ENCODE measurements at places on chromosomes 1 and 21.
A peak's percentile ranks its signal among the peaks of the same experiment; 100 is the strongest.

DNA sequence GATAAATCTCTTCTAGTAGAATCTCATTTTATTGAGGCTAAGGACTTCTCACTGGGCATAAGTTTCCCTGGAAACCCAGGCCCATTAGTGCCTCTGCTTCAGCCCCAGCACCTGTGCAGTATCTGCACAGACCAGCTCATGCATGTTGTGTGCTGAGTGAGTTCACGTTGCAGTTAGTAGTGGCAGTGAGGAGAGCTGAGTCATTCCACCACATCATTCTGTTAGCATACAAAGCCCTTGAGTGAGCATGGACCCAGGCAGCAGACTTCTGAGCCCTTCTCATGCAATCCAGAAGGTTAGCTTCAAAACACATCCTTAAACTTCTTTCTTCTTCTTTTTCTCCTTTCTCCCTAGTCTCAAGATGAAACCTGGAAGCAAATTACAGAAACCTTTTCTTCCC, 45.8 kb upstream of the NTPCR start:
- DNase-seq: no peak

- no peak for DNase-seq
Observed at GRCh38 chr1:14803002-14803789, 204.7 kb downstream of the KAZN start.

DNA sequence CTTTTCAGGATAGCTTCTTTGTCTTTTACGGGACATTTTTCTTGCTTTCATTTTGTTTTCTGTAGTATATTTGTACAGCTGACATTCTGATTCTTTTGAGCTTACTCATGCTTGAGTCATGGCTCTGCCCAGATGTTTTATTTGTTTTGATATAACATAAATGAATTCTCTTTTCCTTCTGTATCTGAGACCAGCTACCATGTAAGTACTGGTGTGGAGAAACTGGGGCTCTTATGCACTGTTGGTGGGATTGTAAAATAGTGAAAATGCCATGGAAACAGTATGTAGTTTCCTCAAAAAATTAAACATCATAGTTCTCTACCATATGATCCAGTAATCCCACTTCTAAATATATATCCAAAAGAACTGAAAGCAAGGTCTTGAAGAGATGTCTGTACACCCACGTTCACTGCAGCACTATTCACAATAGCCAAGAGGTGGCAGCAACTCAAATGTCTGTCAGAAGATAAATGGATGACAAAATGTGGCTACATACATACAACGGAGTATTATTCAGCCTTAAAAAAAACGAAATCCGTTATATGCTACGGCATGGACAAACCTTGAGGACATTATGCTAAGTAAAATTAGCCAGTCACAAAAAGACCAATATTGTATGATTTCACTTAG, 61.4 kb downstream of the EIF2B3 start:
- no peak for DNase-seq

- no peak for DNase-seq
Observed at GRCh38 chr1:32073299-32074229, 825 bp downstream of the TMEM39B start.

GRCh38 chr1:99173900-99174299, 90.4 kb upstream of the PLPPR4 start:
- DNase-seq: no peak

DNA sequence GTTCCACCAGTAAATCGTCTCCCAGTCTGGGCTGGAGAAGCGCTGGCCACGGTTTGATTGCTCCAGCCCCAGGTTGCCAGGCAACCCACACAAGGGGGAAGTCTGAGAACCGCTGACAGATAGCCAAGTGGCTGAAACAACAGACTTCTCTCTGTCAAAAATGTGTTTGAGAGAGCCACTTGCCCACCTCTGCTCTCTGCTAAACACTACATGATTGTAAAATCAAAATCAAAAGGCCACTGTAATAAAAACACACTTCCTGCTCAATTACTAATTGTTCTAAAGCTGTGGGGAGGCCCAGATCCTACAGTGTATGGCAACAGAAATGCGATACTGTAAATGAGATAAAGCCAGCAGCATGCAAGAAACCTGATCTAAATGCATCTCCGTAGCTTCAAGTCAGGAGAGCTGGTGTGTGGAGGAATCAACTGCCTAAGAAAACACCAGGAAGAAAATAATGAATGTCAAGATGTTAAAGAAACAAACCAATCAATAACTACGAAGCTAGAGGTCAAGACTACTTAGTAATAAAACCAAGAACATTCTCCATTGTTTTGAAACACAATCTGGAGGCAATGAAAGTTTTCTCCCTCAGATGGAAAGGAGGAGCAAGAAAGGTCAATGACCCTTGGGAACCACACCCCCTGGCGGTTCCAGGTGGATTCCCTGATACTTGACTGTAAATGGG, 121.2 kb downstream of the SLC45A1 start:
- peak; percentile 50 for DNase-seq

DNA sequence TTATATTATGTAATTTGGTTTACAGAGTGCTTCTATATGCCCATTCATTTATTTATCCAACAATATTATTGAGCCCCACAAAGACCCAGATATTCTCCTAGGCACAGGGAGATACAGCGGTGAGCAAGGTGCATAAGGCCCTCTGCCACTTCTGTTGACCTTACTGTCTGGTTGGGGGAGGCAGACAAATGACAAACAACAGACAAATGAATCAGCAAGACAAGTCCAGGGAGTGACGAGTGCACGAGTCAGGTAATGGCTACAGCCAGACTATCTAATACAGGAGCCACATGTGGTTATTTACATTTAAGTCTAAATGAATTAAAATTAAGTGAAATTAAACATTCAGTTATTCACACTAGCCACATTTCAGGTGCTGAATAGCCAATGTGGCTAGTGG, 22.0 kb upstream of the BCAR3 start:
- no peak for DNase-seq

- DNase-seq: no peak
Observed at GRCh38 chr1:2882966-2883696, 81.6 kb upstream of the TTC34 start.

GRCh38 chr1:208332774-208333126, 88.6 kb upstream of the PLXNA2 start:
- no peak for DNase-seq

GRCh38 chr1:218298398-218298797, 13.3 kb downstream of the RRP15 start:
- no peak for DNase-seq

DNA sequence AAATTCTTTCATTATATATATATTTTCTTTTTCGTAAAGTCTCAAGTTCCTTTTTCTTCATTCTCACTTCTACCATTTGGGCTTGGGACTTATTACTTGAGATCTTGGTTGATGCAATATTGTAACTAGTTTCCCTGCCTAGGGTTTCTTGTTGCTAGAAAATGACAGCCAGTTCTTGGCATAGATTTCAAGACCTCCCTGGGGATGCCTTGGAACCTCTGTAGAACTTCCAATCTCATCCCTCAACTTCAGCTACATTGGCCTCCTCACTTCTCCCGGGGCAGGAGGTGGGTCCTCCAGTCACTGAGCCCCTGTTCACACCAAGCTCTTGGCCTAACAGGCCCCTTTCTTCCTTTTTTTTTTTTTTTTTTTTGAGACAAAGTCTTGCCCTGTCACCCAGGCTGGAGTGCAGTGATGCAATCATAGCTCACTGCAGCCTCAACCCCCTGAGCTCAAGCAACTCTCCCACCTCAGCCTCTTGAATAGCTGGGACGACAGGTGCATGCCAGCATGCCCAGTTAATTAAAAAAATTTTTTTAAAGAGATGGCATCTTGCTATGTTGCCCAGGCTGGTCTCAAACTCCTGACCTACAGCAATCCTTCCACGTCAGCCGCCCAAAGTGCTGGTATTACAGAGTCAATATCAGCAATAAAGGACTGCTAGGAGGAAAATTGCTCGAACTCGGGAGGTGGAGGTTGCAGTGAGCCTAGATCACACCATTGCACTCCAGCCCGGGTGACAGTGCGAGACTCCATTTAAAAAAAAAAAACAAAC, 33.1 kb downstream of the MAP3K7CL start:
- DNase-seq: no peak

DNA sequence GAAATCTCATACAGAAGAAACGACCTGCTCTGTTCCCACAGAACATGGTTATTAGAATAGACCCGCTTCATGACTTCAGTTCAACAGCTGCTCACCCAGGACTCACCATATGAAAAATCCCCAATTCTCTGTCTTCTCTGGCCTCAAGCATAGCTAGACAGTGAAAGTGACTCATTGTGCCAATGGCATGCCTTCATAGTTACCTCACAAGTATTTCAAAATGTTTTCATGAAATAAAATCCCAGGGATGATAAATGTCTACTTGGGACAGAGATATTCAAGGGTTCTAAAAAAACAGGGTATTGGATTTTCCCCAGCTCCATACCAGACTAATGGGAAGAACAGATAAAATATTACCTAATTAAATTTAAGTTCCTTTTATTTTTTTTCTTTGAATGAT, 82.3 kb downstream of the NOTCH2 start:
- DNase-seq: no peak

Data from mesothelial cell of epicardium (in vitro differentiated cells).